ENCODE measurements at places on chromosomes 16 and 17. TPM values are rescaled to one million over a fixed set of nuclear protein-coding genes. Genes with fewer than 3 reads are reported as not detected.
A peak's percentile ranks its signal among the peaks of the same experiment; 100 is the strongest.

- DNase-seq = no peak
Measured at GRCh38 chr16:66548068-66548467, 1.9 kb downstream of the TK2 start.

Gene EMC8
- total RNA-seq = 38.7 TPM

Gene HOXB5
- not detected for total RNA-seq

DNA sequence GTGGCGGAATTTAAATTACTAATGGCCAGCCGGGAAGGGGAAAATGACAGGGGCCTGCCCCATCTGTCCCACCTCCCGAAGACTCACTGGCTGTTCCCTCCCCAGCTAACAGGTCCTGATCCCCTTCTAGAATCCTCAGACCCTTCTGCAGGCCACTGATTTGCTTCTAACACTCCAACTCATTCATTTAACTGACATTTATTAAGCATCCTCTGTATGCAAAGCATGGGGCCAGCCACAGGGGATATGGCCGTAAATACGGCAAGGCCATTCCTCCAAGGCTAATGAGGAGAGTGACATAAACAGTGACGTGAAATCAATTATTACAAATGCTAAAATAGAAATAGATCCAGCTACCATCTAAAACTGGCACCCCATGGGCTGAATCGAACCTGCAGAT, 195.3 kb downstream of the GSG1L start:
- no peak for DNase-seq

Gene TP53TG3C
- not detected for total RNA-seq

GRCh38 chr16:8751481-8752311, 45.7 kb downstream of the TMEM186 start:
- no peak for DNase-seq

GRCh38 chr17:63173903-63174302, 207.9 kb downstream of the TANC2 start:
- DNase-seq = no peak

GRCh38 chr17:28545787-28546415, 6.5 kb downstream of the UNC119 start:
- DNase-seq = no peak

Gene C17orf67
- total RNA-seq = 0.59 TPM

- peak; percentile 52 for DNase-seq
Measured at GRCh38 chr17:6853764-6854442, 22.4 kb upstream of the TEKT1 start.

Gene OR3A2
- total RNA-seq = 0.15 TPM

DNA sequence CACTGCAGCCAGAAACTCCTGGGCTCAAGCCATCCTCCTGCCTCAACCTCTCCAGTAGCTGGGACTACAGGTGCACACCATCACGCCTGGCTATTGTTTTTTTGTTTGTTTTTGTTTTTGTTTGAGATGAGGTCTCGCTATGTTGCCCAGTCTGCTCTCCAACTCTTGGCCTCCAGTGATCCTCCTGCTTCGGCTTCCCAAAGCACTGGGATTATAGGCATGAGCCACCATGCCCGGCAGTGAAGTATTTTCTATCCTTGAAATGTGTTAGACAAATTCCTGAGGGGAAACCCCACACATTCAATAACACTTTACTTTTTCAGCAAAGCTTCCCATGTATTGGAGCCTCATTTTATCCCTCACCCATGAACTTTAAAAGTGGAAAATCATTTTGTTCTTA, 81.2 kb upstream of the KIFC3 start:
- no peak for DNase-seq

DNA sequence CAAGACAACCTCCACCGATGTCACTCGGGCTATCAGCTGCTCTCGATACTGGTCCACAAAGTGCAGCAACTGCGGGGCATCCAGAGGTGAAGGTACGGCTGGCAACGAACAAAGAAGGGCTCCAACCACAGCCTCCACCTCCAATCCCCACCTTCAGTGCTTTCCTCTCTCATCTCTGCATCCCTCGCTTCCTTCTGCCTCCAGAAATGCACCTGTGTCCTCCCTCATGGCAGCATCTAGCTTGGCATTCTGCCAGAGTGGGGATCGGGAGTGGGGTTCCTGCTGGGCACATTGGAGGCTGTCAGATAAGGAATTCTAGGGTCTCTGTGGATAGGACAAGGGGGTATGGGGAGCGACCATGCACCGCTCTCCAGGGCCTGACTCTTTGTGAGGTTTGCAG, 28.6 kb downstream of the MIS12 start:
- DNase-seq = no peak

- DNase-seq = no peak
Measured at GRCh38 chr16:89407282-89407924, 83.0 kb downstream of the ANKRD11 start.

DNA sequence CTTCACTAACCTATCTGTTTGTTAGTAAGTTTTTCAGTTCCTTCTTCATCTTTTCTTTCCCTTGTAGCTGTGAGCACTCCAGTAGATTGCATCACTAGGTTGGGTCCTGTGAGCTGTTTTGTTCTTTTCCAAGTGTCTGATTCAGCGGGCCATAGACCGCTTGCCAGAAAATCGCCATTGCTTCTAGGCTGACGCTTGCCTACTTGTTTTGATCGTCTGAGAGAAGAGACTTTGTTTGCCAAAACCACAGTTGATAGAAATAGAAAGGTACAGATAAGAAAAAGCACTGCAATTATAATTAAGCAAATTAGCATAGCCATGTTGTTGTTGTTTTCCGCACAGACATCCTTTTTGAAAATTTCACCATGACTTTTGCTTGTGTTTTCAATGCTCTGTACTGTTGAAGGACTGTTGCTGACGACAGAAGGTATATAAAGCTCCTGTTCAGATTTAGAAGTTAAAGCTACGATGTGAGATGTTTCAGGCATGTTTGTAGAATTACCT, 3.1 kb downstream of the EVI2A start:
- peak; percentile 18 for DNase-seq

- no peak for DNase-seq
Measured at GRCh38 chr17:13365331-13365730, 236.4 kb downstream of the HS3ST3A1 start.

Gene ZNF385C
- 7.5 TPM for total RNA-seq

DNA sequence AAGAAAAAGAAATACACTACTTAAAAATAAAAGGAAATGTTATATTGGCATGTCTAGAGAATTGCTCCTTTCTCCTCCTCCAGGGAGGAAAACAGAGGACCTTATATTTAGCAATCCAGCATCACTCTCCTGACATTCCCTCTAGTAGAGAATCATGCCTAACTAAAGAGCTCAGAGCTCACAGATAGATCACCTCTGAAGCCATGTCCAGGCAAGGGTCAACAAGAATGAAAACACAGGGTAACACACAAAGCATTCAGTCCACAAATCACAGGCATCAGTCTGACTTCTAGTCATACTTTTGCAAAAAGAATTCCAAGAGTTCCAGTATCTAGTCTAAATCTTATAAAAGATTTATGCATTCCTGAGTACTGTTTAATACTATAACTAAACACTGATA, 4.4 kb upstream of the HASPIN start:
- DNase-seq = no peak

Gene CD7
- not detected for total RNA-seq

DNA sequence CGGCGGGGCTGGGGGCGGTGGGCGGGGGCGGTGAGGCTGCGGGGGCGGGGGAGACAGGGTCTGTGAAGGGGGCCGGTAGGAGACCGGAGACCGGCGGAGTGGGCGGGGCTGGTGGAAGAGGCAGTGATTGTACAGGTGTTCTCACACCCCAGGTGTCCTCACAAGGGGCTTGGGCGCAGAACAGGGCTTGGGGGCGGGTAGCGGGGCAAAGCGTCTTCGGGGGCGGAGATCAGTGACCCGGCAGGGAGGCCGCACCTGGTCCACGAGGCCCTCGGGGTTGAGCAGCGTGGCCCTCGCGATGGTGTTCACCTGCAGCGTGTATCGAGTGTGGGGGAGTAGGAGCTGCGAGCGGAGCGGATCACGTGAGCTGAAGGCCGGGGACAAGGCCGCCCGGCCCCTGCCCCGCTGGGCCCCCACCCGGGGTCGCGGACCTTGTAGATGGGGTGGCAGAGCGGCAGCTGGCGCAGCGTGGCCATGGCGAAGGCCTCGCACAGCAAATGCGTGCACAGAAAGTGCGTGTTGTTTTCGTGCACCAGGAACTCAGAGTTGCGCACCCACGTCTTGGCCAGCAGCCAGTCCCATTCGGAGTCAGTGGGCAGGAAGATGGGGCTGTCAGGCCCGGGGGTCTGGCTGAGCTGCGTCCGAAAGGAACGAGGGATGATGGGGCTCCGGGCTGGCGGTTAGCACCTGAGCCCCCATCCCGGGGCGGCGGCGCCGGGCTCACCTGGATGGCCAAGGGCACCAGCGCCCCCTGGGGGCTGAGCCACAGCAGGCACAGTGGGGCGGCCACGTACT, 8.5 kb downstream of the ALOXE3 start:
- DNase-seq = peak; percentile 82

DNA sequence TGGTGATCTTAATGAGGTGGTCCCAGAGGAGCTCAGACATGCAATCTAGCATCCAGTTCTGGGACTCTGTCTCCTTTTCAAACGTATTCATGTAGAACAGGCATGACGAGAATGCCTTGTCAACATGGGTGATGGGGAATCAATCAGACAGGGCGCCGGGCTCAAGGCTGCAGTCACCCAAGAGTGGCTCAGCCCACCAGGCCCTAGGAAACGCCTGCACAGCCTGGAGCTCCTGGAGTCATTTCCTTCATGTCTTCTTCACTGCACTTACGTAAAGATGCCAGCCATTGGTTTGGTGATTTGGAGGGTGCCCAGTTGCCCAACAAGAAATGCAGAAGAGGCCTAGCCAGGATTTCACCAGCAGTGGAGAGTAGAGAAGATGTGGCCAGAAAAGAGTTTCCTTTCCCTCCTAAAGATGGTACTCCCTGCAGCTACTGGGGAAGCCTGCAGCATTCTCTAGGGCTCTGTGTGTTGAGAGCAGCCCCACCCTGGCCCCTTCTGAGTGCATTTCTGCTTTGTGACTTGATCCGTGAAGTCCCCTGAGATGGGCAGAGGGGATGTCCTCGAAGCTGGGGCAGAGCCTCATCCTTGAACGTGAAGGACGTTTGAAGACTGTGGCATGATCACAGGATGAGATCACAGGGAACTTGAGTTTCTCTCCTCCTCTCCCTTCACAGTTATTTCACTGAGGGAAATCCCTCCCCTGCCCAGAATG, 24.0 kb upstream of the STH start:
- no peak for DNase-seq

Gene TBC1D16
- total RNA-seq = 34.8 TPM

Gene KANSL1
- total RNA-seq = 114 TPM

DNA sequence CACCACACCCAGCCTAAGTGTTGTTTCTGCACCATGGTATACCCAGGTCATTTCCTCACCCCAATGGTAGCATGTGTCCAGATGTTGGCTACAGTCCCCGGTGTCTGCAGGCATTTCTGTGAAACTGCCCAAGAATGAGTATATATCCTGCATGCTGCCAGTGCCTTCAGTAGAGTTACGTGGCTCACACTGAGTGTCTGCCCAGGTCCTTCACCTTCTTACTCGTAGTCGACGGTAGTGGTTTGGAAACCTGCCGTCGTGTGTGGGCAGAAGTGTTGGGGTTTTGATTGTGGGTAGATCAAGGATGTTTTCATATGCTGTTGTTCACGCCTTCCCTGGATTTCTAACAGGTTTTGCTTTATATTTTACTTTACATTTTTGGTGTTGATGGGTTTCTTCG, 16.8 kb downstream of the TCF25 start:
- DNase-seq = no peak

Gene KRT20
- not detected for total RNA-seq

Gene CCDC40
- total RNA-seq = 11.8 TPM

Gene KCNJ18
- not detected for total RNA-seq

DNA sequence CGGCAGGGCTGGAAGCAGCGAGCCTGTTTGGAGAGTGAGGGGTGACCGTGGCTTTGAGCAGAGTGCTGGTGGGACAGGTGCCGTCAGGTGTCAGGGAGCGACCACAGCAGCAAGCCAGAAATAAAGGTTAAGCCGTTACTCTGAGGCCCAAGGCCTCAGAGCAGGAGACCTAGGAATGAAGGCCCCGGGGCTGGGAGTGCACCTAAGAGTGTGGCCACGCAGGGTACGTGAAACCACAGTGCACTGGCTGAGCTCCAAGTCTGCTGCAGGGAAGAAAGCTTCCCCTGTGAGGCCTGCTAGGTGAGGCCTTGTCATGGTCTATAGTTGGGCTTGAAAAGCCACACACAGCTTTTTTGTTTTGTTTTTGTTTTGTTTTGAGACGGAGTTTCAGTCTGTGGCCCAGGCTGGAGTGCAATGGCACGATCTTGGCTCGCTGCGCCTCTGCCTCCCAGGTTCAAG, 8.7 kb downstream of the CLUAP1 start:
- DNase-seq = no peak

DNA sequence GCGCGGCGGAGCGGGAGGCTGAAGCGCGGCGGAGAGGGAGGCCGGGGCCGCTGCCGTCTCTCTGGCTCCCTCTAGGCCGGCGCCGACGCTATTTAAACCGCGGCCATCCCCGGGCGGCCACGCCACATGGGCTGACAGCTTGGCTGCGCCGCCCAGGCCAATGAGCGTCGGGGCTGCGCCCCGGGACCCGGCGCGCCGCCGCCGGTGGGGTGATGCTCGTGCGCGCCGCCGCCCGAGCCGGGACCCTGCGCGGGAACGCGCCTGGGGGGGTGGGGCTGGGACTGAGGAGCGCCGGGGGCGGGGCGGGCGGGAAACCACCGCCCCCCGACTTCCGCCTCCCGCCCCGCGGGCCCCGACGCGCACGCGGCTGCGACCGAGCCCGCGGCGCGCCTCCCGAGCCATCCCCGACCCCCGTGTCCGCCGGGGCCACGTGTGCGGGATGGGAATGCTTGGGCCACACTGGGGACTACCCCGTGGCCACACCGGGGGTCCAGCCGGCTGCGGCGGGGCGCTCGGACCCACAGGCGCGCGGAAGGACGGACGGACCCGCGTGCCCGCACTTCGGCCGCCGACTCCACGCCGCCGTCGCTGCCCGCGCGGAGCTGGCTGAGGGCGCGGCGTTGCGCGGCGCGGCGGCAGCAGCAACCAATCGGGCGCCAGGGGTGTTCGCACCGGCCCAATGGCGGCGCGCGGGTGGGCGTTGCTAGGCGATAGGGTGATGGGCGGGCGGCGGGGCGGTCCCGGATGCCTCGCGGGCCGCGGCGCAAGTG, at the start of gene FASN:
FASN (minus strand) TSS at position 68 of the 770 bp plus-strand sequence. CDS start 1,791 bp downstream, outside the sequence.
- DNase-seq = peak; percentile 99

- DNase-seq = peak; percentile 51
Measured at GRCh38 chr16:20203272-20203671, 124.0 kb downstream of the GP2 start.

Gene TP53TG3
- total RNA-seq = not detected

GRCh38 chr16:87556941-87557459, 45.3 kb upstream of the JPH3 start:
- DNase-seq = no peak

Gene OTOP3
- total RNA-seq = not detected

Gene CACNG3
- total RNA-seq = not detected

DNA sequence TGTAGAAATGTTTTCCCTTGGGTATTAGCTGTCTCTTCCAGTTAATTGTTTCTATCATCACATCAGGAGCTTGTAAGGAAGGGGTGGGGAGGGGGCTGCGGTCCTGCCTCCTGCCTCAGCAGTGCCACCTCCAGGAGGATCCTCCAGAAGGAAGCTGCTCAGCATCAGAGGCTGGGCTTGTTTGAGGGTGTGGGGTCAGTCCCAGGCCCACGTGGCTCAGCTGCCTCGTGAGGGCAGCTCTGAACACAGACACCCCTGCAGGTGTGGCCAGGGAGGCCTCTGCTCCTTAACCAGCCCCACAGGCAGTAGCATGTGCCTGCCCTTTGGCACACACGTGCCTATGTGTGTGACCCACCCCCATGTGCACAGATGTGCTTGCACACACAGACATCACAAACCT, 46.3 kb downstream of the MRM1 start:
- peak; percentile 52 for DNase-seq

- peak; percentile 55 for DNase-seq
Measured at GRCh38 chr16:54928411-54929089, 2.1 kb upstream of the IRX5 start.
